Neural crest cell (in vitro differentiated cells): ENCODE measurements at places on chromosomes 11 and 22. TPM values are rescaled to one million over a fixed set of nuclear protein-coding genes. Genes with fewer than 3 reads are reported as not detected.

Gene BAIAP2L2
- total RNA-seq = 0.51 and 0.52 TPM in 2 replicates

DNA sequence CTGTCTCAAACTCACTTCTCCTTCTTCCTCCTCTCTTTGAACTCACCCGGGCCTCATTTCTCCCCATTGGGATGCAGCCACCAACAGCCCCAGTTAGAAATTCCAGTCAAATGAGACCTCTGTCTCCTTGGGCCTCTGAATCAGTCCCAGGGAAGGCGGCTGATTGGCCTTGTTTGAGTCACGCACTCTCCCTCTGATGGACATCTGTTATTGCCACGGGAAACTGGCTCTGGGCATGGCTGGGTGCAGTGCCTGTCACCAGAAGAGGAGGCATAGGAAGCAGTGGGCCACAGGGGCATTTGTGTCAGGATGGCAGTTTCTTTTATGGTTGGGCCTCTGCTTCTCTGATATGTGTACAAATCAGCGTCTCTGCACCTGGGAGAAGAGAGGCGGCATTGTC, 9.6 kb upstream of the WNT11 start:
- H3K27me3 ChIP-seq = peaks cover 40% of the 10 kb centered on the region
- H3K36me3 ChIP-seq = no peaks in the 10 kb centered on the region
- no peak for DNase-seq
- no peak overlapping the region for H3K4me3 ChIP-seq
- no peak overlapping the region for H3K27ac ChIP-seq
- H3K4me1 ChIP-seq = peaks cover 12% of the 10 kb centered on the region

Gene OR5B12
- not detected in 2 replicates for total RNA-seq

GRCh38 chr22:25482091-25482760, 82.2 kb upstream of the GRK3 start:
- no peak overlapping the region for H3K27ac ChIP-seq
- H3K4me1 ChIP-seq = no peaks in the 10 kb centered on the region
- no peaks in the 10 kb centered on the region for H3K27me3 ChIP-seq
- H3K4me3 ChIP-seq = no peak overlapping the region
- no peak for DNase-seq
- peaks cover 49% of the 10 kb centered on the region for H3K36me3 ChIP-seq

Gene F2
- total RNA-seq = not detected in 2 replicates

Gene OSM
- not detected in 2 replicates for total RNA-seq

DNA sequence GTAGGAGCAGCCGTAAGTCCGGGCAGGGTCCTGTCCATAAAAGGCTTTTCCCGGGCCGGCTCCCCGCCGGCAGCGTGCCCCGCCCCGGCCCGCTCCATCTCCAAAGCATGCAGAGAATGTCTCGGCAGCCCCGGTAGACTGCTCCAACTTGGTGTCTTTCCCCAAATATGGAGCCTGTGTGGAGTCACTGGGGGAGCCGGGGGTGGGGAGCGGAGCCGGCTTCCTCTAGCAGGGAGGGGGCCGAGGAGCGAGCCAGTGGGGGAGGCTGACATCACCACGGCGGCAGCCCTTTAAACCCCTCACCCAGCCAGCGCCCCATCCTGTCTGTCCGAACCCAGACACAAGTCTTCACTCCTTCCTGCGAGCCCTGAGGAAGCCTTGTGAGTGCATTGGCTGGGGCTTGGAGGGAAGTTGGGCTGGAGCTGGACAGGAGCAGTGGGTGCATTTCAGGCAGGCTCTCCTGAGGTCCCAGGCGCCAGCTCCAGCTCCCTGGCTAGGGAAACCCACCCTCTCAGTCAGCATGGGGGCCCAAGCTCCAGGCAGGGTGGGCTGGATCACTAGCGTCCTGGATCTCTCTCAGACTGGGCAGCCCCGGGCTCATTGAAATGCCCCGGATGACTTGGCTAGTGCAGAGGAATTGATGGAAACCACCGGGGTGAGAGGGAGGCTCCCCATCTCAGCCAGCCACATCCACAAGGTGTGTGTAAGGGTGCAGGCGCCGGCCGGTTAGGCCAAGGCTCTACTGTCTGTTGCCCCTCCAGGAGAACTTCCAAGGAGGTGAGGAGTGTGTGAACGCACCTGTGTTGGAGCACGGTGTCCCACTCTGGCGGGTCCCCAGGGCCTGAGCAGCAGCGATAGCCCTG, at the start of gene TAGLN:
Gene TAGLN, plus strand, starts transcription at position 318 of the 863 bp plus-strand sequence. CDS start 3,644 bp downstream, outside the sequence.
- H3K27me3 ChIP-seq = peaks cover 13% of the 10 kb centered on the region
- peak; percentile 15 for DNase-seq
- peak within 1 kb of the TSS; percentile 57 for H3K4me3 ChIP-seq
- peaks cover 17% of the 10 kb centered on the region for H3K4me1 ChIP-seq
- peak within 1 kb of the TSS; percentile 19 for H3K27ac ChIP-seq
- peaks cover 5% of the 10 kb centered on the region for H3K36me3 ChIP-seq

Gene DDX25
- total RNA-seq = 1.4 and 2.3 TPM in 2 replicates

Gene MAJIN
- not detected in 2 replicates for total RNA-seq

DNA sequence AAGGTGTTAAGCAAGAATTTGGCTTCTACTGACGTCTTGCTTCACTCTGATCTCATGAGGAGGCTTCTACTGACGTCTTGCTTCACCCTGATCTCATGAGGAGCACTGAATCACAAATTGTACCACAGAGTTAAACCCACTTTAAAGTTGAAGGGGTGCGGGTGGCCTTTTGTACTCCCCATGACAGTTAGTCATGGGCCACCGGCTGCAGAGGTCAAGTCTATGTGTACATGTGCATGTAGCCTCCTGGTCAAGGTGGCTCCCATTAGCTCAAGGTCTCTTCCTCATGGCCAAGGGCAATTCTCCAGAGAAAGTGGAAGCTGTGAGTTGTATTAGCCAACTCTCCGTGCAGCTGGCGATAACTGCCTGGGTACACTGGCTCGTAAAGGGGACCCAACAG, 23.1 kb upstream of the FZD4 start:
- no peak for DNase-seq
- H3K27me3 ChIP-seq = no peaks in the 10 kb centered on the region
- no peak overlapping the region for H3K27ac ChIP-seq
- no peak overlapping the region for H3K4me3 ChIP-seq

DNA sequence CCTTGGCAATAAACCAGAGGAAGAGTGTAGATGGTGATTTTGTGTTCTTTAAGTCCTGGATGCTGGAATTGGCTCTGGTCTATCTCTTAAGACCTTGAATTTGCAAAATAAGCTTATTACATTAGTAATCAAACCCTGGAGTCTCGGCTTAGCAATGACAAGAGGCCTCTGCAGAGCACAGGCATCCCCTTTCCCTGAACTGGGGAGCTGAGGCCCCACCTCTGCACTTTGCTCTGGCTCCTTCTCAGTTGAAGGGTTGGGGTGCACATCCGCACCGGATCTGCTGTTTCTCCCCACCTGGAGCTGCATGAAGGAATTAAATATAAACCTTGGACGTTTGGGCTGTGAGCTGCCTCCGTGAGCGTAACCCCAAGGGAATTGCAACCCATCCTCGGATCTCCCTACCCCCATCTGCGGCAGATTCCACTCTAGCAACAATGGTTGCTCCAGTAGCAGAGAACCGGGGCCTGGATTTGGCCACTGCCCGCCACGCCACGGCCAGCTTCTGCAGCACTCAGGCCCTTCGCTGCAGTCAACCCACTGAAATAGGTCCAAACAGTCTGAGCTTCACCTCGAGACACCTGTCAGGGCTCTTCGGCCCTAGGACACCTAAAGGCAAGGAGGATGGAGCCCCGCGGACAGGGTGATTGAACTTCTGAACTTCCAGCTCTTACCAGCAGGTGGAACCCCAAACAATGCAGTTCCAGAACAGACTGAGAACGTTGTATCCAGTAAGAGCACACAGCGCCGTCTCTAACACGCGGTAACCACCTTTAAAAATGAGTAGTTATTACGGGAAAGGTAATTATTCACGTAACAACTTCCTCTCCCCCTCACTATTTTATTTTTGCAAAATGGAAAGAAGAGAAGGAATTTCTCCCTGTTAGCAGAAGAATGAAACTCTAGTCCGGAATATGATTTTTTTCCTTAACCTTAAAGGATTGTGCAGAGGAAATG, 54.8 kb upstream of the CAPRIN1 start:
- peak; percentile 73 for DNase-seq
- H3K4me1 ChIP-seq = peaks cover 18% of the 10 kb centered on the region
- H3K27ac ChIP-seq = no peak overlapping the region
- H3K36me3 ChIP-seq = no peaks in the 10 kb centered on the region
- peak overlapping the region; percentile 26 for H3K4me3 ChIP-seq

Gene SAA1
- total RNA-seq = not detected in 2 replicates

DNA sequence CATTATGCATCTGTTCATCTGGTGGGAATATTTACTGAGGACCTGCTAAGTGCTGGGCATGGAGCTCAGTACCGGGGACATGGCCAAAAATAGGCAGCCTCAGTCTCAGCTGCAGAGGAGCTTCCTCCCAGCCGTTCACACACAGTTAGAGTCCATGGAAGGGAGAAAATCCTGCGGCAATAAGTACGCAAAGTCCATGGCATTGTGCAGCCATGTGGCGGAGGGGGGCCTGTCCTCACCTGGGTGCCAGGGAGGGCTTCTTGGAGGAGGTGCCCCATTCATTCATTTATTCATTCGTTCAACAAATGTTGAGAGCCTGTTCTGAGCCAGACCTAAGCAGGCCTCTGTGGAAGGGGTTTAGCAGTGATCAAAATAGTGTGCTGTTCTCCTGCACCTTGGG, 59.3 kb upstream of the ANO1 start:
- H3K4me3 ChIP-seq = no peak overlapping the region
- no peaks in the 10 kb centered on the region for H3K36me3 ChIP-seq
- no peak for DNase-seq
- peaks cover 10% of the 10 kb centered on the region for H3K4me1 ChIP-seq
- H3K27me3 ChIP-seq = no peaks in the 10 kb centered on the region

Gene GLYAT
- total RNA-seq = not detected in 2 replicates

GRCh38 chr11:2651054-2651617, 48.7 kb downstream of the KCNQ1OT1 start:
- H3K36me3 ChIP-seq = peaks cover 54% of the 10 kb centered on the region
- H3K4me3 ChIP-seq = no peak overlapping the region
- H3K27me3 ChIP-seq = peaks cover 3% of the 10 kb centered on the region
- no peak overlapping the region for H3K27ac ChIP-seq
- DNase-seq = no peak

Gene HORMAD2
- total RNA-seq = not detected in 2 replicates

Gene SLC29A2
- total RNA-seq = 38.7 and 39.5 TPM in 2 replicates

DNA sequence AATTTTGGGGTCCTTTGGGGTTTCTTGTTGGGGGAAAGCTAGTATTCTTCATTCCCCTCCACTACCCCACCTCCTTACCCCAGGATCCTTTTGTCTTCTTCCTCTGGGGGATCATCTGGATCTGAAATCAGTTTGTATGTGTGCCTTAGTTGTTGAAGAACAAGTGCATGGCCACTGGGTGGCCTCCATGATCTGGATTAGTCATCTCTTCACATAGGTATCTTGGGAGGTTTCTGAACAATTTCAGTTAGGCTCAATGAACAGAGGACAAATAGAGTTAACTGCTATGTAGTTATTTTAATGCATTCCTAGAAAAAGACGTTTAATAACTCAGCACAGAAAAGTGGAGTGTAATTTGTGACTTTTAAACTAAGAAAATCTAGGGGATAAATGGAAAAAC, 7.1 kb upstream of the VWA5A start:
- H3K4me1 ChIP-seq = no peaks in the 10 kb centered on the region
- H3K27ac ChIP-seq = no peak overlapping the region
- no peak for DNase-seq
- peaks cover 10% of the 10 kb centered on the region for H3K27me3 ChIP-seq
- H3K4me3 ChIP-seq = no peak overlapping the region

- no peak overlapping the region for H3K4me3 ChIP-seq
- DNase-seq = no peak
- H3K27me3 ChIP-seq = no peaks in the 10 kb centered on the region
- H3K27ac ChIP-seq = no peak overlapping the region
Measured at GRCh38 chr11:34640050-34640923, 19.4 kb downstream of the EHF start.
